HAP-1 (cell line): ENCODE measurements at places on chromosomes 6 and 20.

DNA sequence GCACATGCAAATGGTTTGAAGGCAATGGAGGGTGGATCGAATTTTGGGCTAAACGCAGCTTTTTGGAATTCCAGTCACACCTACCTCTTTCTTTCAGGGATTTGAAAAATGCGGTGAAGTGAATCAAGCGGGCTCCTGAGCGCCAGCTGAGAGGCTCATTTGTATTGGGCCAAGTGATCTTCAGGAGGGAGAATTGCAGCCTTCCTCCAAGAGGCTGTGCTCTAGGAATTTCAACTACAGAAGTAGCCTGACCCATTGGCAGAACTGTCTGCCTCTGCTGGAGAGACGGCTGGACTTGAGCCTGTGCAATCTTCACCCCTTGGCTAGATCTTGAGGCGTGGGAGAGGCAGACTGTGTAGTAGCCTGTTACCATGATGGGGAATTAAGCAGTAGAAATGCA lies 5.7 kb upstream of the TIAM2 start:
- no peak for DNase-seq

DNA sequence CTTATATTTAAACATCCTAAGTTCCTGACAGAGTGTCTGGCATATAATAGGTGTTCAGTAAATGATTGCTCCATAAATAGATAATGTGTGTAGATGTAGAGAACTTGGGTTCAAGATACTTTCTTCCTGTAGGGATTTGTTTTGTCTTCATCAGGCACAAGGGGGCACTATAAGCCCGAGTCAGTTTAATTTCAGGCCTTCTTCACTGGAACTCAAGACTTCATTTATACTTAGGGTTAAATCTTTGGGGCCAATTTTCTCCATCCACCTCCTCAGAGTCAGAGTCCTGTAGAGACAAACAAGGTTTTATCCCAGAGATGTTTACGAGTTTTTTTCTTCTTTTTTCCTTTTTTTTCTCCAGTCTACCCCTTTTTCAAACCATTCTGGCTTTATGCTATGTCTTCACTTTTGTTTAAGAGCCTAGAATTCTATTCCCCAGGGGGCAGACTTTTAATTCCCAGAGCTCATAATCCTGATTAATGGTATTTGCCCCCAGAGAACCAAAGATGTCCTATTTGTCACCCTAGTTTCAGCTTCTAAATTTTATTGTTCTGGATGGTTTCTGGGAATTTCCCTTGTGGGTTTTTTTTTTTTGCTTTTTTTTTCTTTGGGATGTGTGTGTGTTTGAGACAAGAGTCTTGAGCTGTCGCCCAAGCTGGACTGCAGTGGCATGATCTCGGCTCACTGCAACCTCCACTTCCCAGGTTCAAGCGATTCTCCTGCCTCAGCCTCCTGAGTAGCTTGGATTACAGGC lies 88.4 kb downstream of the HFE start:
- peak; percentile 67 for DNase-seq

GRCh38 chr6:10587656-10588406 lies 66.7 kb downstream of the GCNT2 start:
- no peak for DNase-seq

- no peak for DNase-seq
Measured at GRCh38 chr6:44955145-44955544, 373.0 kb upstream of the RUNX2 start.

GRCh38 chr6:98590997-98591396 lies 243.4 kb upstream of the POU3F2 start:
- DNase-seq, result no peak

DNA sequence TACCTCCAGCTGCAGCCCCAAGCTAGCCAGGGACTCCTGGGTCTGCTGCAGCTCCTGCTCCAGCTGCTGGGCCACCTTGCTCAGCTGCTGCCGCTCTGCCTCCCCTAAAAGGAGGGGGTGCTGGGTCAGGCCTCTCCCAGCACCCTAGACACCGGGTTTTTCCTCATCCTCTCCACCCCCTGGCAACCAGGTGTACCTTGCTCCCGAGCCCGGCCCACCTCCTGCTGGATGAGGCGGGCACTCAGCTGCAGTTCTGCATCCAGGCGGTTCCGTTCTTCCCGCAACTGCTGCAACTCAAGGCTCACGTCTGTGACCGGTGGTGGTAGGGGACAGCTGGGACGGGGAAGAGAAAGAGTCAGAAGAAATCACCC lies 6.1 kb upstream of the PSORS1C2 start:
- no peak for DNase-seq

GRCh38 chr6:131960371-131961133 lies 9.4 kb upstream of the CCN2 start:
- DNase-seq, result no peak

- peak; percentile 90 for DNase-seq
Measured at GRCh38 chr20:58651946-58652605, 993 bp downstream of the STX16 start.

- DNase-seq, result no peak
Measured at GRCh38 chr20:11608736-11609135, 309.0 kb upstream of the BTBD3 start.

GRCh38 chr6:6474170-6474920 lies 114.2 kb upstream of the LY86 start:
- DNase-seq, result no peak

GRCh38 chr6:20286968-20287565 lies 74.8 kb upstream of the MBOAT1 start:
- no peak for DNase-seq

DNA sequence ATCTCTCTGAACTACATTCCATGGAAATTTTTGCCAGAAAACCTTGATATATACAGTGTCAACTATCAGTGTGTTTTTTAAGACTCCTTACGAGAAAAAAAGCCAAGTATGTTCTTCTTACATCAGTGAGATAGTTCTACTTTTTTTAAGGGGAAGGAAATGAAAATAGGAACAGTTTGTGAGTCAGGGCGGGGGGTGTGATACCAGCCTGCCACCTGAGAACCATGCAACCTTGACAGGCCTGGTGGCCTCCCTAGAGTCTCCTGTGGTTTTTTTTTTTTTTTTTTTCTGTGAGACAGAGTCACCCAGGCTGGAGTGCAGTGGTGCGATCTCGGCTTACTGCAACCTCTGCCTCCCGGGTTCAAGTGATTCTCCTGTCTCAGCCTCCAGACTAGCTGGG lies 96.3 kb upstream of the GCM1 start:
- no peak for DNase-seq

- DNase-seq, result no peak
Measured at GRCh38 chr20:44182863-44183262, 4.1 kb downstream of the JPH2 start.

DNA sequence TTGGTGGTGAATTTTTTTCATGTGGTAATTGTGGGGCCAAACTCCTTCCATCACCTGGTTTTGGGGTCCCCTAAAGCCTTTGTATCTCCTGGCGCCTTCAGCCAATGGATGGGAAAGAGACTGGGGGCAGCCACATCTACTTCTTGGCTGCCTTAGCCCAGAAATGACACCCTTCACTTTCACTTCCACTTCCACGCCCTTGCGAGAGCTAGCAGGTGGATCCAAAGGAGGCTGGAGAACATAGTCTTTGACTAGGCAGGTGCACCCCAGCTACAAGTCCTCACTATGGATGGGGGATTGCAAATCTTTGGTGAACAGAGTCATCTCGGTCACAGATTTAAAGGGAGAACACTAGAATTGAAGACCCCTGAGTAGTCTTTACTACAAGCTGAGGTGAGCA lies 70.8 kb downstream of the NDUFAF5 start:
- no peak for DNase-seq

- DNase-seq, result peak; percentile 97
Measured at GRCh38 chr6:99384507-99384906, 9.5 kb downstream of the COQ3 start.

DNA sequence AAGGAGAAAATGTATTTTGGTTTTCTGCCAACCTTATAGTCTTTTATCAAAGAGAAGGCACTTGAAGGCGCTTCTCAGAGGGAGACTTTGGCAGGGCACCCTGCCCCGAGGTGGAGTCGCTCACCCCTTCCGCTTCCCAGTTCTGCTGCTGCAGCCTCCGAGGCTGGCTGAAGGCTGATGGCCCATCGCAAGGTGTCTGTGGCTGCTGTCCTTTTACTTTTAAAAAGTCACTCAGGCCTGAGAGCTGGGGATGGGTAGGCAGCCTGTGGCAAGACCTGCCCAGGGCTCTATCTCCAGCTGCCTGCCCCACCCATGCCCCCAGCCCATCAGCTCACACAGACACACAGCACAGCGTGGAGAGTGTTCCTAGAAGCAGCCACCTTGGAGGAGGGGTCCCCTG lies 206.6 kb upstream of the CST7 start:
- DNase-seq, result no peak

DNA sequence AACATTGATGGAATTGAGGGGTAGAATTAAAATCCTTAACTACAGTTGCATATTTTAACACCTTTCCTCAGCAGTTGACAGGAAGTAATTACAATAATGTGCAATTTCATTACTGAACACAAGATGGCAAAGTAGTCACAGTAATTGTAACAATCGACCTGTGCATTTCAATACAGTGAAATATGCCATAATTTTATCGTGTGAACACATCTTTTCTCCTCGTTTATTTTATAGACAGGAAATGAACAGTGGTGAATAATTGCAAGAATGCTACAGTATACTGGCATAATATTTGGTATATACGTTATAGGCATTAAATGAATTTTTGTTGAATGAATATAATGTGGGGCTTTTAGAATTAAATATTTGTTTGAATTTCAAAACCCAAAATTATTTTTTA lies 25.0 kb downstream of the CYB5R4 start:
- DNase-seq, result peak; percentile 65

DNA sequence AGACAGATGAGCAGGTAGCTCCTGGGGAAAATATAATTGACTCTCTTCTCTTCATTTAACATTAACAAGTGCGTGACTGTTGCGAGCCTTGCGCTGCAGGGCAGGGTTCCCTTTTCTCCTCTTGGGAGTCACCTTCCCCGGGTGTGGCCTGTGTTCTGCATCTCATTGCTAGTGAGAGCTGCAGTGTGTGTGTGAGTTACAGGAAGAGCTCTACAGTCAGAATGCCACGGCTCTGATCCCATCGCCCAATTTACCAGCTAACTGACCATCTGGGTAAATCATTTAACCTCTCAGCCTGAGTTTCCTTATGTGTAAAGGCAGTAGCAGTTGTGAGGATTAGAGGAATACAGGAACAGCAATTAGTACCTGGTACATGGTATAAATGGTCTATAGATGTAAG lies 106.8 kb upstream of the NUP153 start:
- no peak for DNase-seq
